ENCODE measurements at places on chromosomes 13 and 19. TPM values are rescaled to one million over a fixed set of nuclear protein-coding genes. Genes with fewer than 3 reads are reported as not detected.

DNA sequence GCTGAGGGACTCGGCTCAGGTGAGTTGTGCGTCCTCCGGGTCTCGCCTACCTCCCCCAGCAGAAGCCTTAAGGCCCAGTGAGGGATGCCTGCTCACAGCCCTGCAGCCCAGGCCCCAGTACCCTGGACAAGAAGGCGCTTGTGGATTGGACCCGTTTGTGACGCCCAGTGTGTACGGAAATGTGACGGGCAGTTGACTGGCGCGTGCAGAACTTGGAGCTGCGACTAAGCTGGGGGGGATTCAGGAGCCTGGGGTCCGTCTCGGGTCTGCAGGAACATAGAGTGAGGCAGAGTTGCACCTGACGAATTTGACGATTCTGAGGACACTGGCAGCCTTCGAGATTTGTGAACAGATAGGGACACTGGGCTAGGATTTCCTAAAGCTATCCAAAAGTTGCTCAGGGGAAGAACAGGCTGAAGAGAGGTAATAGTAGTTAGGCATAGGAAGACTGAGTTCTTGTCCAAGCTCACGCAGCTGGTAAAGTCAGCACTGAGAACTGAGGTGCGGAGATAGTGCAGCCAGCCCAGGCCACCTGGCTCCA is 519 bp downstream of the ZNF551 start:
- no peak for DNase-seq

DNA sequence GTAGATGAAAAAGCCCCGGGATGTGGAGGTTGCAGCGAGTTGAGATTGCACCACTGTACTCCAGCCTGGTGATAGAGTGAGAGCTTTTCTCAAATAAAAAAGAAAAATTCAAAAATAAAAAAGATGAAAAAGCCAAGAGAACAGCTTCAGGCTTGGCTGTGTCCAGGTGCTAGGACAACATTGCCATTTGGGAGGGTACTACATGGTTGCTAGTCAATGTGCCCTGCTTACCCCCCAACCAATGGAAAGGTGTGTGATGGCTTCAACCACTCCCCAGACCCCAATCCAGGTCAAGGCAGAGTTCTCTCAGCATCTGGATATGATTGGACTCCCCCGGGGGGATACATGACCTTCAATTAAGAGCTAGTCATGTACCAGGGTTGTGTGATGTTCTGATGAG is 2.3 kb upstream of the ANKLE1 start:
- no peak for DNase-seq

GRCh38 chr13:71252184-71252704 is 614.8 kb downstream of the DACH1 start:
- no peak for DNase-seq

- no peak for DNase-seq
These were observed 7.6 kb upstream of the NALCN start for GRCh38 chr13:101423872-101424271.

DNA sequence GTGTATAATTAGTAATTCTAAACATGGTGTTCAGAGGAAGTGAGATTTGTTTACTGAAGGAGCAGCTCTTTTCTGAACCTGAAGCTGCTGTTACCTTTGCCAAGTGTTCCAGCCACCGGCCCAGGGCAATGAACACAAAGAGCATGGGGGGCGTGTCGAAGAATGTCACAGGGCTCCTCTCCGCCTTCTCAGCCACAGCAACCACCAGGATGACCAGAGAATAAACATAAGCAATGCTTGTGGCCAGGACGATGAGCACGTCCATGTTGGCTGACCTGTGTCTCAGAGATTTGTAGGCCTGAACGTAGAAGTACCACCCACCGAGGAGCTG is 53.1 kb downstream of the ATP7B start:
- no peak for DNase-seq

The ZNF808 gene
- 30.9 TPM for total RNA-seq

The TRPM4 gene
- total RNA-seq = 28.5 TPM

All from Right ventricle myocardium inferior (tissue), 1 donor.